ENCODE measurements at places on chromosomes 4 and X.

GRCh38 chrX:45063319-45064095, 137.2 kb downstream of the DIPK2B start:
- no peak for DNase-seq

DNA sequence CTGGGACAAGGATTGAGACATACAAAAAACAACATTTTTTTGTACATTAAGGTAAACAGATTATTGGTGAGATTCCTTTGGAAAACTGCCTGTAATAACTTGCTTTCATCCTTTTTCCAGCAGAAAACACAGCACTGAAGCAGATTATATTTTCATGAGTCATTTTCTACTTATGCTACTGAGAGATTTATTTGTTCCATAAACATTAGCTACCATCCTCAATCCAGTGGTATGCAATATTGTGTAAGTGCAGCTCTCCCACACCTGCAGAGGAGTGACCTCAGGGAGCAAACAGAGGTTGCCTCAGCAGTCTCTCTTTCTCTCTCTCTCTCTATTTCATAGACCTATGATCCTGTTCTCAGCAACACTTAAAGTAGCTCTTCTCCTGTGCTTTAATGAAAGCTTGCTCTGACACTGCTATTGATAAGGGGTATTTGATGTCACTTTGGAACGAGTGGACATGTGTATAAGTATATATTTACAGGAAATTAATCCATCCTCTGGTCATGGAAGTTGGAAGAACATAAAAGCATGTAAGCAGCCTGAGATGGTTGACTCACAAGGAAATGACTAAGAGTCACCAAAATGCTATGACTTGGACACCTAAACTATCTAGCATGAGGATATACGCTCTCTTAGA, 163.7 kb upstream of the SPANXC start:
- peak; percentile 7 for DNase-seq

DNA sequence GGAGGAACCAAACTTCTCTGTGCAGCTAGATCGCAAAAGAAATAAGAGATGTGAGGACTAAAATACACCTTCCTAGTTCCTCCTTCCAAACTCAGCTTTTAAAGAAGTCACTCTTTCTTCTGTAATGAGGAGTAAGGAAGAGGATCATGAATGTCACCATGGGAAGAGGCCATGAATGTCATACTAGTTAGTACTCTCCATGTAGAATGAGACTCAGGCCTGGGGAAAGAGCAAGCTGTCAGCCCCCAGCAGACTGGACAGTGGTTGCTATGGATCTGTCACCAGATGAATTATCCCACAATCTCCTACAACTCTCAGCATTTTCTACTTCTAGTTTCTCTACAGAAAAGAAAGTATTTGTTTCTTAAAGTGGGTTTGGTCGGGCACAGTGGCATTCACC, 57.1 kb upstream of the PRDM8 start:
- no peak for DNase-seq

GRCh38 chrX:65668377-65669310, 1.2 kb downstream of the MSN start:
- peak; percentile 59 for DNase-seq

GRCh38 chrX:150239946-150240642, 123.0 kb upstream of the MAMLD1 start:
- DNase-seq: no peak

All from AG08395 (cell line).